ENCODE measurements at places on chromosomes 7 and 10. TPM values are rescaled to one million over a fixed set of nuclear protein-coding genes. Genes with fewer than 3 reads are reported as not detected.

The SPDYE3 gene
- total RNA-seq = not detected

The DDC gene
- total RNA-seq = 7.8 TPM

The SHTN1 gene
- 44.2 TPM for total RNA-seq

The CALD1 gene
- total RNA-seq = 218 TPM

The HERC4 gene
- 47.1 TPM for total RNA-seq

The CYP17A1 gene
- 3.3 TPM for total RNA-seq

The STEAP4 gene
- 80.2 TPM for total RNA-seq

The DKK1 gene
- total RNA-seq = 1.5 TPM

The TLL2 gene
- total RNA-seq = 0.98 TPM

The IFIT2 gene
- total RNA-seq = 12.2 TPM

The ENO4 gene
- 1.2 TPM for total RNA-seq

The PRR15 gene
- 21.2 TPM for total RNA-seq

The FAM25C gene
- not detected for total RNA-seq

The SFTPD gene
- total RNA-seq = 1.7 TPM

The BTBD16 gene
- 1.2 TPM for total RNA-seq

The ANKRD22 gene
- 3.6 TPM for total RNA-seq

The EPHB4 gene
- 65.5 TPM for total RNA-seq

The DDX50 gene
- total RNA-seq = 33.1 TPM

The LRRD1 gene
- 0.25 TPM for total RNA-seq

The GPER1 gene
- 5.2 TPM for total RNA-seq

The SLC26A4 gene
- total RNA-seq = 2.5 TPM

The LRRC18 gene
- total RNA-seq = not detected

The ASL gene
- total RNA-seq = 57.2 TPM

The VAX1 gene
- not detected for total RNA-seq

The CHAT gene
- not detected for total RNA-seq

The PNLIPRP3 gene
- total RNA-seq = not detected

The CC2D2B gene
- total RNA-seq = 2.5 TPM

The SGMS1 gene
- 100 TPM for total RNA-seq

The OR2A12 gene
- not detected for total RNA-seq

The MSMB gene
- not detected for total RNA-seq

The ATAD1 gene
- total RNA-seq = 57.3 TPM

The GPR158 gene
- total RNA-seq = 0.22 TPM

The SLC16A9 gene
- 15.5 TPM for total RNA-seq

The APBB1IP gene
- 20.5 TPM for total RNA-seq

The H2BK1 gene
- total RNA-seq = not detected

The CCZ1 gene
- total RNA-seq = 85.2 TPM

The ESYT2 gene
- 95.8 TPM for total RNA-seq

The WBP1L gene
- 55.7 TPM for total RNA-seq

The SLC39A12 gene
- total RNA-seq = 0.16 TPM

The LAMB1 gene
- total RNA-seq = 312 TPM

The GIMAP8 gene
- 24.3 TPM for total RNA-seq

The UBTD1 gene
- total RNA-seq = 17.4 TPM

The MYO1G gene
- total RNA-seq = 14.3 TPM

The WNT8B gene
- total RNA-seq = not detected

The CPA2 gene
- not detected for total RNA-seq

The UCN3 gene
- total RNA-seq = not detected
